Smooth muscle cell of the pulmonary artery (primary cell): ENCODE measurements at places on chromosomes 16 and 17. TPM values are rescaled to one million over a fixed set of nuclear protein-coding genes. Genes with fewer than 3 reads are reported as not detected.

Gene ABCA9
- 12.0 and 62.2 TPM in 2 replicates for total RNA-seq

Gene SLC5A10
- under 0.01 TPM in 1 of 2 replicates, not detected in the other for total RNA-seq

Gene NPTX1
- 7.7 and 8.0 TPM in 2 replicates for total RNA-seq

Gene RASL10B
- 2.0 and 3.0 TPM in 2 replicates for total RNA-seq

Gene HCRT
- total RNA-seq, result not detected in 2 replicates

Gene ACSM2A
- not detected in 2 replicates for total RNA-seq

Gene NUFIP2
- 52.5 and 53.1 TPM in 2 replicates for total RNA-seq

Gene ACAP1
- total RNA-seq, result 0.33 and 0.99 TPM in 2 replicates

Gene ADAMTS18
- total RNA-seq, result 1.2 and 23.2 TPM in 2 replicates
